ENCODE measurements at places on chromosomes 3 and 15. TPM values are rescaled to one million over a fixed set of nuclear protein-coding genes. Genes with fewer than 3 reads are reported as not detected.

SCN11A gene
- total RNA-seq = 0.08 TPM

LINGO1 gene
- total RNA-seq = not detected

- no peak overlapping the region for H3K27ac ChIP-seq
- H3K36me3 ChIP-seq = peaks cover 19% of the 10 kb centered on the region
- H3K4me1 ChIP-seq = peaks cover 23% of the 10 kb centered on the region
- no peak overlapping the region for H3K4me3 ChIP-seq
- DNase-seq = no peak
Observed at GRCh38 chr3:186577521-186577920, 7.0 kb downstream of the DNAJB11 start.

FAM81A gene
- total RNA-seq = 1.3 TPM

CPN2 gene
- not detected for total RNA-seq

All from activated naive CD8-positive, alpha-beta T cell treated with anti-CD3 and anti-CD28 coated beads for 36 hours (primary cell).